ENCODE measurements at places on chromosomes 1 and 21.
A peak's percentile ranks its signal among the peaks of the same experiment; 100 is the strongest.

- DNase-seq = peak; percentile 86
Observed at GRCh38 chr1:91617285-91617765, 116.7 kb downstream of the CDC7 start.

- no peak for DNase-seq
Observed at GRCh38 chr1:205663286-205663936, 16.9 kb downstream of the SLC45A3 start.

- DNase-seq = no peak
Observed at GRCh38 chr1:160800142-160800541, 4.2 kb downstream of the LY9 start.

- no peak for DNase-seq
Observed at GRCh38 chr1:44973645-44974044, 12.8 kb downstream of the EIF2B3 start.

DNA sequence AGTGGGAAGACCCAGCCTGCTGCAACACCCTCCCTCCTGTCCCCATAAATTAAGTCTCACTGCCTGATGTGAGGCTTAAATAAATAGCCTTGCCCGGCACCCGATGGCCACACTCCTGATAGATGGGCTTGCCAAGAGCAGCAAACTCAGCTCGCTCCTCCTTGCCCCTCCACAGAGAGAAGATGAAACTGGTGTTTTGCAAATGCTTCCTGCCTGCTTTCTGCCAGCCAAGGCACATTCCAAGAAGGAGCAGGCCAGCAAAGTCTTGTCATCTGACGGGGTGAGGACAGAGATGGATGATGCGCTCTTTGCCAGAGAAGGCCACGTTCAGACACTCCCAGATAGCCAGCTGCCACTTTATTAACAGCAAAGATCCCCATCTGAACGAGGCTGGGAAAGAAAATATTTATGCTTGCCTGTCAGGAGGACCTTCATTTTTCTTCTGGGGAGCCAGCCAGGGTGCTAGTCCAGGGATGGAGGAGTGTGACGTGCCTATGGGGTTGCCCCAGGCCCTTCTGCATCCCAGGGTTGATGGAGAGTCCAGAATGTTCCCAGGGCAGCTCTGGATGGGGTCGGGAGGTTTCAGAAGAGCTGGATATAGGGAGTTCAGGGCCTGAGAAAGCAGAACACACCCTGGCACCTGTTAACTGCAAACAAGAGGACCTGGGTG, 265.4 kb downstream of the FOXD2 start:
- DNase-seq = no peak

All from hindlimb muscle (tissue), 1 donor.